T-helper 1 cell (primary cell): ENCODE measurements at places on chromosomes 13 and 19.

DNA sequence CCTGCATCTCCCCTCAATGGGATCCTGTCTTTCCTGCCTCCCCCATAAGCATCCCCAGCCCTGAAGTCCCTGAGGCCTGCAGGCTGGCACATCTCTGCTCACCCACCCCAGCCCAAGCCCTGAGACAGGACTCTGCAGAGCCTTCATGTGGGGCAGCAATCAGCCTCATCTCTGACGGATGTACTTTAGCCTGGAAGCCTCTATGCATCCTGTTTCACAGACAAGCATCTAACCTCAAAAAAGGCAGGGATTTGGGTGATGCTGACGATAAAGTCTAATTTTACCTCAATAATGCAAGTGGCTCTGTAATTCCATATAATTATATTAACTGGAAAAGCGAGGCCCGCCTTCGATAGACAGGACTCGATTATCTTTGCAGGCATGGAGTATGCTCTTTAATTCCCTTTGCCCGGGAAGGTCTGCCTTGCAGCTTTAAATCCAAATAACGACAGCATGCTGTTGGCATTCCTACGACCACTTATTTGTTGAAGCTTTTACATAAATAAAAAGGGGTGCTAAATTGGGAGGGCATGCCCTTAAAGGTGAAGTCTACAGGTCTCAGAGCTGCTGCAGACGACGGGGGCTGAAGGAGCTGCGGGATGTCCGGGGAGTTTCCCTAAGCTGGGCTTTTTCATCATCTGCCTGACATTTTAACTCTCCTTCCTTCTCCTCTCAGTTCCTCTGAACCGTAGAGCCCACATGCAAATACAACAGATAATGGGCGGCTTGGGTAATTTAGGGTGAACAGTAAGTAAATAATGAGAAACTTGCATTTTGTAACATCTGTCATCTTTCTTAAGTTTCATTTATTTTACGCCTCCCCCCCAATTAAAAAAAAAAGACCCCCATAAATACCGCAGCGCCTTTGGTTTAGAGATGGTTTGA, 211.5 kb downstream of the URI1 start:
- DNase-seq: no peak

GRCh38 chr19:8320564-8321066, 560 bp downstream of the NDUFA7 start:
- no peak for DNase-seq

GRCh38 chr13:40671956-40672764, 5.7 kb upstream of the FOXO1 start:
- no peak for DNase-seq

DNA sequence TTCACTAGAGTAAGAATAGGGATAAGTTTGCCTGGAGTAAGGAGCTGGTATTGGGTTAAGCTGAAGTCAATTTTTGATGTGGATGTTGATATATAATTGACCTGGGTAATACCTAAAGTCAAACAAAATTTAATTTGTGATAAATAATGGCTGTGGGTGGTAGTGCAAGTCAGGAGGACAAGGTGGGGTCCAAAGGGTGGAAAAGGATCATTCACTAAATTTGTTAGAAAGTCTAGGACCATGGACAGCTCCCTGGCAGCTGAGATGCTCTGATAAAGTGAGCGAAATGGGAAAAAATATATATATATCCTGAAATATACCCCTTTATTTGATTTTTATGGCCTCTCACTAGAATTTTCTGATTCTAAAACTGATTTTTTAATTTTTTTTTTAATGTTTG, 463.5 kb downstream of the GPC6 start:
- DNase-seq: no peak

- no peak for DNase-seq
Observed at GRCh38 chr19:10043286-10043927, 30.1 kb downstream of the RDH8 start.
